ENCODE measurements at places on chromosomes 6 and 20.

- no peak for DNase-seq
Observed at GRCh38 chr6:128131036-128131435, 230.2 kb upstream of the THEMIS start.

- DNase-seq, result no peak
Observed at GRCh38 chr6:132194529-132194928, 206.7 kb downstream of the MOXD1 start.

DNA sequence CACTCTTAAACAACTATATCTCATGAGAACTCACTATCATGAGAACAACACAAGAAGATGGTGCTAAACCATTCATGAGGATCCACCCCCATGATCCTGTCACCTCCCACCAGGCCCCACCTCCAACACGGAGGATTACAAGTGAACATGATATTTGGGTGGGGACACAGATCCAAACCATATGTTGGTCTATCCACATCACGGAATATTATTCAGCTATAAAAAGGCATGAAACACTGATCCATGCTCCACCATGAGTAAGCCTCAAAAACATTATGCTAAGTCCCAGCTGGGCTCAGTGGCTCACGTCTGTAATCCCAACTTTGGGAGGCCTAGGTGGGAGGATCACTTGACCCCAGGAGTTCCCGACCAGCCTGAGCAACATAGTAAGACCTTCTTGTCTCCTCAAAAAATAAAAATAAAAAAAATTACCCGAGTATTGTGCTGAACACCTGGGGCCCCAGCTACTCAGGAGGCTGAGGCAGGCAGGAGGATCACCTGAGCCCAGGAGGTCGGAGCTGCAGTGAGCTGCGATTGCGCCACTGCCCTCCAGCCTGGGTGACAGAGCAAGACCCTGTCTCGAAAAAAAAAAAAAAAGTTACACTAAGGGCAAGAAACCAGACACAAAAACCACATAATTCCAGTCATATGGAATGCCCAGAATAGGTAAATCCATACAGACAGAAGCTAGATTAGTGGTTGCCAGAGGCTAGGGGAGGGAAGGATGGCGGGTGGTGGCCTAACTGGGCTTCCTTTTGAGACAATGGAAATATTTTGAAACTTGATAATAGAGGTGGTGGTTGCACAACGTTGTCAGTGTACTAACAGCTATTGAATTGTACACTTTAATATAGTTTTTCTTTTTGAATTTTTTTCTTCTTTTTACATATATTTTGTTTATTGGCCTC, 43.1 kb downstream of the ZNF217 start:
- DNase-seq, result no peak

DNA sequence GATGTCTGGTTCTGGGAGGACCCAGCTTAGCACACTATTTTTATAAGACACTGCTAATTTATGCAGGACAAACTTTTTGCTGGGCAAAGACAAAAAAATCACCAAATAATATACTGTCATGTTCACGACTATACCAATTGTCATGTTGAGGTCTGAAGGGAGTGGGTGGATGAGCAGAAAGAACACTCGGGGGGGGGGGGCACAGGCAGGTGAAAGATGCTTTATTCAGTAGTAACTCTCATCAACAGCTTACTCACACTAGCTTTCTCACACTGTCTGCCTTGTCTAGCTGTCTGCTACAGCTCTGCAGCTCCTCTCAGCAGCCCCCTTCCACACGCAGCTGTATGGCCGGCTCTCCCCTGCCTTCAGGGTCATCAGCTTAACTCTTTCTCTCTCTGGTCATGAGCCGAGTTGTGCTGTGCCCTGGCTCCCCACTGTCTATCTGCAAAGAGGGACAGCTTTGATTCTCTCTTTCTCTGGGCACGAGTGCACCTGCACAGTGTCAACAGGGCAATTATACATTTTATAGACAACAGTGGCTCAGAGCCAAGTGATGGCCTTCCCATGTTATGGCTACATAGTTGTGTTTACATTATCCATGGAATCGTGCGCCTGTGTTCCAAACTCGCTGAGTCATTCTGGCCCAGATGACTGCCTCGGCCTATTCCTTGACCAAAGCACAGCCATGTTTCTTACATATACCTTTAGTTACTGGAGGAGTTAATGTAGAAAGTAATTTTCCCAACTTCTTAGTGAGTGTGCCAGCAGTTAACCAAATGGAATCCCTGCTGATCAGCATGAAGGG, 187.7 kb upstream of the PRSS16 start:
- DNase-seq, result no peak

DNA sequence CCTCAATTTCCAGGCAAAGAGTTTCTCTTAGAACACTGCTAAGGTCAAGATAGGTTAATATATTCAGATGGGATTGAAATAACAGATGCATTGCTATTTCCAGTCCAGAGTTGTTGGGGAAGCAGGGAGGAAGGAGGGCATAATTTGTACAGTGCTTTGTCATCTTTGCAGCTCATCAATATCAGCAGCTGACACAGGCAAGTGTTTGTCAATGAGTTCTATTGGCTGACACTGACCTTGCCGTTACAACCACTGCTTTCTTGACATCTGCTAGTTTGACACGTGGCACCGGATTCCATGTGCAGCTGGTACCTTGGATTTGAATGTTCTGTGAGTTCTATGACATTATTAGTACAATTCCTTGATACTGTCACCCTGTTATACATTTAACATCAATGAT, 28.0 kb upstream of the MLIP start:
- no peak for DNase-seq

- DNase-seq, result no peak
Observed at GRCh38 chr20:49297605-49298530, 20.0 kb upstream of the ZNFX1 start.

GRCh38 chr6:68691120-68691519, 56.0 kb downstream of the ADGRB3 start:
- no peak for DNase-seq

DNA sequence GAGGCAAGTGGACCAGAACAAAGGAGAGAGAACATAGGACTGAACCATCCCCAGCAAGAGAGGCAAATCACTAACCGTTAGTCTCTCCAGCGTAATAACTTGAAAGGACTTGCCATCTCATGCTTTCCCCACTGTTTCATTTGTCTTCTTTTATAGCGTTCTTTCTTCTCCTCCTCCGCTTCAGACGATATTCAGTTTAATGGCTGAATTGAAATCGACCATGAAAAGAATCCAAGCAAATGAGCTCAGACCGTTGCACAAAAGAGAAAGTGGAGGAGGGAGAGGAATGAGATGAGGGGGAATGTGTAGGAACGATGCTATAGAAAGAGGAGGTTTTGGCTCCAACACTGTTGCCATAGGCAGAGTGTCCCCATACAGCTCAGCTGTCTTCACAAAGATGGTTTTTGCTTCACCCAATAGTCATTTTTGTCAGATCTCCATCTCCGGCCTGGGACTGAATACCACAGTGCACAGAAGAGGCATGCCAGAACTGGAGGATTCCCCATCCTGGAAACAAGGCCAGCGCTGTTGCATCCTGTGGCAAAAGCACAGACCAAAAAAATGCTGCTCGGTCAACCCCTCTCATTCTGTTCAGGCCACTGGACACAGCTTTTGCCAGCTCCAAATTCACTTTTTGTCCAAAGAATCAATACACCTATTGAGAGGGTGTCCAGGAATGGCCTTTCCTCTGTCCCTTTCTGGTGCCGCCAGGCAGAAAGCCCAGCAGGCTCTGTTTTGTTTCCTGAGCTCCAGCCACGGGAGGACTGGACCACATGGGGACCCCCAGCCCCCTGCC, 176.1 kb downstream of the ID4 start:
- no peak for DNase-seq

GRCh38 chr6:164108092-164108491, 693.6 kb downstream of the QKI start:
- DNase-seq, result no peak

DNA sequence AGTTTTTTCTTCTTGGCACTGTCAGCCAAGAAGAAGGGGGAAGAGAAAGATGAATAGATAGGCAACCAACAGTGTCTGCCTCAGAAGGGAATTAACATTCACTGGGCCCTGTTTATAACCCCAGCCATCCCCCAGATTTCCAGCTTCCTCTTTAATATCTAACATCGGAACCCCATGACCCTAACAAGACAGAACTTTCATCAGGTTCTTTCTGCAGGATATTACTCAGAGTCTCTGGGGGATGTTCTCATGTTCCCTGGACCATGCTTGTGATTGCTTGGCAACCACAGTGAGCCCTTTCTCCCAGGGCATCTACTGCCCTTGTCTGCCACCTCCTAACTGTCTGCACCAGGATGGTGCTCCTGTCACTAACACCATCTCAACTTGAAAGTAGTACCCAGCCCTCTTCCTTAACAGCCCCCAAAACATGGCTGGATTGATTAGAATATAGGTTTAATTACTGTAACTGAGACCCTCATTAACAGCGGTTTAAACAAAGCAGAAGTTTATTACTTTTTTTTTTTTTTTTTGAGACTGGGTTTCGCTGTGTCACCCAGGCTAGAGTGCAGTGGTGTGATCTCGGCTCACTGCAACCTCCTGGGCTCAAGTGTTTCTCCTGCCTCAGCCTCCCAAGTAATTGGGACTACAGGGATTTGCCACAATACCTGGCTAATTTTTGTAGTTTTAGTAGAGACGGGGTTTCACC, 12.0 kb upstream of the PTPN1 start:
- DNase-seq, result no peak

GRCh38 chr20:54067606-54068174, 2.7 kb downstream of the BCAS1 start:
- no peak for DNase-seq

- no peak for DNase-seq
Observed at GRCh38 chr6:13787137-13787536, 27.2 kb downstream of the MCUR1 start.

DNA sequence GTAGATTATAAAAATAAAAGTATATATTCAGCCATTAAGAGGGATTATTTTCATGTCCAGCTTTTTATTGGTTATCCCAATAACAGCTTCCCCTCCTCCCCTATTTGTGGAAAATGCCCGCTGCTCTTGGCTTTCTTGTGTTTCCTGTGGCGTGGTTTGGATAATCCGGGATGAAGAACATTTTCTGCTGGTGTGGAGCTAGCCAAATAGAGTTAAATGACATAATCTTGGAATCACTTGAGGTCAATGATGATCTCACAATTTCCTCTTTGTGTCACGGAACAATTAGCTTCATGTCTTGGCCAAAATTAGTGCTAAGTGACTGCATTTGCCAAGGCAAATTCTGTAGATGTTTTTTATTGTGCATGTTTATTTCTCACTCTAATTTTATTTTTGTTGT, 394.0 kb downstream of the LAMA2 start:
- DNase-seq, result no peak

DNA sequence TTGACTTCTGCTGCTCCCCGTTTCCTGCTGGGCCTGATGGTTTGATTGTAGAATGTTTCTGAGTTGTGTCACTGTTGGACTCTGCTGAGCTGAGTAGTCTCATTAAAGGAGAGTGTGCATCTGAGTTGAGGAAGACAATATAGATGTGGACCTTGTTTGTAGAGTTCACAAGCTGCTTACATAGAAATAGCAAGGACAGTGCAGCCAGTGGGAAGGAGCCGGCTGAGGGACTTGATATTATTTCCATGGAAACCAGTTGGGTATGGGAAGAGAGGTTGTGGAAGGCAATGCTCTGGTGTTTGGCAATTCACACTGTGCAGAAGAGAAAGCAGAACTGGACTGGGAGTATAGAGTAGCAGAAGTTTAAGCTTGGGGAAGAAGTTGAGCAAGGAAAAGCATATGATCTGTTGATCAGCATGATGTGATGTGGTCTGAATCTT, 14.8 kb downstream of the IGF2R start:
- DNase-seq, result no peak

- DNase-seq, result no peak
Observed at GRCh38 chr6:142474531-142475289, 172.9 kb downstream of the ADGRG6 start.

GRCh38 chr20:62063315-62063980, 2.2 kb downstream of the TAF4 start:
- no peak for DNase-seq

DNA sequence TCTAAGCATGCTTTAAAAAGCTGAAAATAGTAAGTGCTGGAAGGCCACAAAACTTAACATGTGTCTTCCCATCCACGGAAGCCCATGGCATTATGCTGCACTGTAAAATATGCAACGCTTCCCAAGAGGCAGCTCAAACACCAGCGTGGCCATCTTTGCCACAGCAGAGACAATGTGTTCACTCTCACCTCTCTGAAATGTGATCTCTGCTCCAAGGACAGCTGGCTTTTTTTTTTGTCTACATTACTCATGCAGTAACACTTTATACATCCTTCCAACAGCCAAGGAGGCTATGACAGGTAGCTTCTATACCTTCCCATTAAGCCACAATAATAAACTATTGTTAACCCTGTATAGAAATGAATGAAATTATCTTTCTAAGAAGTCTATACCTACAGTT, 49.2 kb downstream of the BLOC1S5 start:
- no peak for DNase-seq

- DNase-seq, result no peak
Observed at GRCh38 chr6:109794201-109794923, 103.3 kb downstream of the FIG4 start.

DNA sequence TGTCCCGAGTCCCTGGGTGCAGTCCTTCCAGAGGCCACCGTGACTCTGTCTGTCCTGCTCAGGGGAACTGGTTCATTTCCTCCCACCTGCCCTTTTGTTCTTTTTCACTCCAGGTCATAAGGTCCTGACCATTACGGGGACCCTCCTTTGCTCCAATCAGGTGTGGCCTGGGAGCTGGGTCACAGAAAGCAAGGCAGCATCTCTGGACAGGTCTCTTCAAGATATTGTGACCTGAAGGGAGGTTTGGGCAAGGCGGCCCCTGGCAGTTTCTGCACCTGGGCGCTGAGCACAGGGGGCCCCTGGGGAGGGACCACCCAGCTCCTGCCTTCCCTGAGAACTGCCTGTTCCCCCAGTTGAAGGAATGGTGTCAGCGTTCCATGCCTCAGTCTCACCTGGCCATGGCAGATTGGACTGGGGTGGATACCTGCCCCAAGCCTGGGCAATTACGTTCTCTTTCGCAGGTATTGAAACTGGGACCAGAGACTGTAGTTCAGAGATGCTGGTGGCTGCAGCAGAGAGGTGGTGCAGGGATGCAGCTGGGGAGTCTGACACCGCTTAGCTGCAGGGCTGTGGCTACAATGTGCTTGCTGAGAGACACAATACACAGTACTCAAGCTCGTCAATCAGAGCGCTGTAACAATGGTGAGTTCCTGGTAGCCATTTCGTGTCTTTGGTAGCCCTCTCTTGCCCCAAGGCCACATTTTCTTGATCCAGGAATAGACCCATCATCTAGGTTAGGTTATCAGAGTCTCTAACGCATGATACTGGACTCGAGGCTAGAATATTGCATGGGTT, 15.6 kb upstream of the NELFCD start:
- no peak for DNase-seq

- no peak for DNase-seq
Observed at GRCh38 chr6:113522376-113522775, 334.8 kb upstream of the MARCKS start.
